CD8-positive, alpha-beta memory T cell (primary cell): ENCODE measurements at places on chromosomes 4 and X. TPM values are rescaled to one million over a fixed set of nuclear protein-coding genes. Genes with fewer than 3 reads are reported as not detected.

DNA sequence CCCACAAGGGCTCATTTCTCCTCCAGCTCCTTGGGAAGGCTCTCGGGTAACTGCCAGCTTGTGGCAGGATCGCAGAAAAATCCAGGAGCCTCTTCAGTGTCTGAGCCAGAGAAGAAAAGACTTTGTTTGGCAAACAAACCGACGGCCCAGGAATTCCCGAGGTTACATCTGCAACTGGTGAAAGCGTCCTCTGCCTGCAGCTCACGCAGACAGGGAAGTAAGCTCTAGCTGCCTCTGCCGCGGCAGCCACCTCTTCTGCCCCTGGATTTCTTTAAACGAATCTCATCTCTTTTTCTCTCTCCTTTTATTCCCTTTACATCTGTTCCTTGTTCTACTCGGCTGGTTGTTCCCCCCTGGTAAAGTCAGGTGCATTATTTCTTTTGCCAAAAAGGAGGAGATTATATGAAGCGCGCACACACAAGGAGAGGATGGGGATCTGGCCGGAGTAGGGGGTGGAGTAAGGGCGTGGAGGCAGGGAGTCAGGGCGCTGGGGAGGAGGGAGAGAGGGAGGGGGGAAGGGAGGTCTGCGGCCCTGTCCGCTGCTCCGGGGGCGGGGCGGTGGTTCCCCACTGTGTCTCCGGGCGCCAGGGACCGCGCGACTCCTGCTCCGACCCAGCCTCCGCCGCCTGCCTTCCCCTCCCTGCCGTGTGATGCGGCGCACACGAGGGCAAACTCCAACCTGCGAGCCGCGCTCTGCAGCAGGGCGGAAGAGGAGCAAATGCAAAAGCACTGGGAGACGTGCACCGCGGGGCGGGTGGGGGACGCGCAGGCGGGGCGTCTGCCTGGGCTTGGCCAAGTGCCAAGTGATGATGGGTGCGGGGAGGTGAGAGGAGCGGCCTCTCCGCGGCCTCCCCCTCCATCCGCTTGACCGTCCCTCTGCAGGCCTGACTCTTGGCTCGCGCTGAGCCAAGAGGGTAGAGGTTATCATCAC is at the start of gene DCHS2:
Gene DCHS2 (minus strand): TSS at position 459 of the 931 bp plus-strand sequence. CDS start 444 bp downstream, at position 15.
- no peak for DNase-seq

DNA sequence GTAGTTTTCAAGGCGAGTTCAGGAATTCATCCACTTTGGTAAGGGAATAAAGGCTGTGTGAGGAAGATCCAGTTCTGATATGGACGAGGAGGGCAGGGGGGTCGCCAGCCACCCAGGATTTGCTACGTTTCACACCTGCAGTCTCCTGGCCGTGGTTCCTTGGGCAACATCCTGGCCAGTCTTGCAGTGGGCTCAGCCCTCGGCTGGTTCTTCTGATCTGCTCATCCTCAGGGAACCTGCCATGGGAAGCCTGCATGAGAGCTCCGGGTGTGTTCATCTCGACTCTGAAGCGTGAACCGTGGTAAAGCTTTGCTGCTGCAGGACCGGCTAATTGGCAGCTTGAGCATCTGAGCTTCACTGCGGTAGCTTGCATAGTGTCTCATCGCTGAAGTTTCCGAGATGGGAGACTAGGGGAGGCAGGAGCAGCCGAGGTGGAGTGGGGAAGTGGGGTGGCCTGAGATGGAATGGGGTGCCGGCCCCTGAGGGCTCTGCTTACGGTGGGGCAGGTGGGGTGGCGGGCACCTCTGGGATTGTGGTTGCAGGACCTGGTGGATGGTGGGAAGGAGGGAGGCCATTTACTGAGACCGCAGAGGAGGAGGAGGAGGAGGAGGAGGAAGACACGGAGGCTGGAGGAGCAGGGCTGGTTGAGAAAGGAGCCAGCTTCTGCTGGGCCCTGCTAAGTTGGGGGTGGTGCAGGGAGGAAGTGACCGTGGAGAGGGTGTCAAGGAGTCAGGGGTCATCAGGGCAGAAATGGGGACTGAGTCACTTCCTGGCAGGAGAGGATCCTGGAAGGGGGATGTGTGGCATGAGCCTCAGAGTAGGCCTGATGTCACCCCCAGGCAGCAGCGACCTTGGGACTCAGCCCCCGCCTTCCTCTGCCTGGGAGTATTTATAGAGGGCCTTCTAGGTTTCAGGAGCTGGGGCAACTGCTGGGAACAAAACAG is 213.1 kb upstream of the PSAPL1 start:
- DNase-seq = no peak

CORIN gene
- total RNA-seq = 0.11 TPM

PAGE4 gene
- not detected for total RNA-seq

GRCh38 chr4:140604544-140604943 is 35.8 kb upstream of the UCP1 start:
- no peak for DNase-seq

DNA sequence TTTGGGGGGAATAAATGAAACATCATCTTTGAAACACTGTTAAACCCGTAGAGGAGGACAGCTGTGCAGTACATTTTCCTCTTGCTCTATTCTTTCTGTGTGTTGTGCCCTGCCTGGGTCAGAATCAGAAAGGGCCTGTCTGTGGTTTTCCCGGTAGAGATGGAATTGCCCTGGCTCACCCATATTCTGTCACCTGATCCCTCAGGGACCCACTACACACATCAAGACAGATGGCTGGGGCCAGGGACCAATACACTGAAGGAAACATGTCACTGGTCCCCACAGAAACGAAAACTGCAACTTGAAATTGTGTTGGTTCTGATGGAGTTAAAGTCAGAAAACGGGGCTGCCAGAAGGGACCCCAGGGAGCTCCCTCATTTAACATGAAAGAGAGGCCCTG is 114.9 kb downstream of the ZNF827 start:
- DNase-seq = no peak

ERAS gene
- not detected for total RNA-seq

- no peak for DNase-seq
Measured at GRCh38 chr4:171348090-171348489, 465.1 kb upstream of the GALNTL6 start.

DNA sequence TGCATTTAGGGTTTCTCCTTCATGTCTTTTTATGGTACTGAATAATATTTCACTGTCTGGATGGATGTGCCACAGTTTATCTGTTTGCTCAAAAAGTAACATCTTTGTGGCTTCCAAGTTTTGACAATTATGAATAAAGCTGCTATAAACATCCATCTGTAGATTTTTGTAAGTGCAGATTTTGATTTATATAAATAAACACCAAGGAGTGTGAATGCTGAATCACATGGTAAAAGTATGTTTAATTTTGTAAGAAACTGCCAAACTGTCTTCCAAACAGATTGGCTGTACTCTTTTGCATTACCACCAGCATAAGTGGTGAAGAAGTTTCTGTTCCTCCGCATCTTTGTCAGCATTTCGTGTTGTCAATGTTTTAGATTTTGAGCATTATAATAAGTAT is 158.7 kb upstream of the GIMD1 start:
- DNase-seq = no peak

DNA sequence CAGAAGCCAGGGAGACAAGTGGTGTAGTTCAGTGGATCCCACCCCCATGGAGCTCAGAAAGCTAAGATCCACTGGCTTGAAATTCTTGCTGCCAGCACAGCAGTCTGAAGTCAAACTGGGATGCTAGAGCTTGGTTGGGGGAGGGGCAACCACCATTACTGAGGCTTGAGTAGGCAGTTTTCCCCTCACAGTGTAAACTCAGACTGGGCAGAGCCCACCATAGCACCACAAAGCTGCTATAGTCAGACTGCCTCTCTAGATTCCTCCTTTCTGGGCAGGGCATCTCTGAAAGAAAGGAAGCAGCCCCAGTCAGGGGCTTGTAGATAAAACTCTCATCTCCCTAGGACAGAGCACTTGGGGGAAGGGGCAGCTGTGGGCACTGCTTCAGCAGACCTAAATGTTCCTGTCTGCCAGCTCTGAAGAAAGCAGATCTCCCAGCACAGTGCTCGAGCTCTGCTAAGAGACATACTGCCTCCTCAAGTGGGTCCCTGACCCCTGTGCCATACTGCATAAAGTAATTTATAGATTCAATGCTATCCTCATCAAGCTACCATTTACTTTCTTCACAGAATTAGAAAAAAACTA is 163.2 kb downstream of the HHIP start:
- no peak for DNase-seq

GRCh38 chr4:3769642-3770184 is 3.5 kb downstream of the ADRA2C start:
- no peak for DNase-seq

CSAG1 gene
- total RNA-seq = not detected

DNA sequence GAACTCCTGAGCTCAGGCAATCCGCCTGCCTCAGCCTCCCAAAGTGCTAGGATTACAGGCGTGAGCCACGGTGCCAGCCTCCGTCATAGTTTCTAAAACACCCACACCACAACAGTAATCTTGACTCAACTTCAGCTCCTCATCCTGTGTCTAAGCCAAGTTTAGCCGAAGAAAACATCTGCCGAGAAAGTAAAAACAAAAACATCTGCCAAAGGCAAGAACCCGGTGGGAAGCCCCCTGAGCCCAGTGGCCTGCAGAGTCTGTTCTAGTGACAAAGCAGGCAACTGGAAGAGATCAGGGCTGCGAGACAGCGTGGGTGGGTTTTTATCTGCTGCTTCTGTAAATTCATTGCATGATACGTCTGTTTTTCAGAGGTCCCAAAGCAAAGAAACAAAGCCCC is 26.6 kb upstream of the CD99 start:
- no peak for DNase-seq

DNA sequence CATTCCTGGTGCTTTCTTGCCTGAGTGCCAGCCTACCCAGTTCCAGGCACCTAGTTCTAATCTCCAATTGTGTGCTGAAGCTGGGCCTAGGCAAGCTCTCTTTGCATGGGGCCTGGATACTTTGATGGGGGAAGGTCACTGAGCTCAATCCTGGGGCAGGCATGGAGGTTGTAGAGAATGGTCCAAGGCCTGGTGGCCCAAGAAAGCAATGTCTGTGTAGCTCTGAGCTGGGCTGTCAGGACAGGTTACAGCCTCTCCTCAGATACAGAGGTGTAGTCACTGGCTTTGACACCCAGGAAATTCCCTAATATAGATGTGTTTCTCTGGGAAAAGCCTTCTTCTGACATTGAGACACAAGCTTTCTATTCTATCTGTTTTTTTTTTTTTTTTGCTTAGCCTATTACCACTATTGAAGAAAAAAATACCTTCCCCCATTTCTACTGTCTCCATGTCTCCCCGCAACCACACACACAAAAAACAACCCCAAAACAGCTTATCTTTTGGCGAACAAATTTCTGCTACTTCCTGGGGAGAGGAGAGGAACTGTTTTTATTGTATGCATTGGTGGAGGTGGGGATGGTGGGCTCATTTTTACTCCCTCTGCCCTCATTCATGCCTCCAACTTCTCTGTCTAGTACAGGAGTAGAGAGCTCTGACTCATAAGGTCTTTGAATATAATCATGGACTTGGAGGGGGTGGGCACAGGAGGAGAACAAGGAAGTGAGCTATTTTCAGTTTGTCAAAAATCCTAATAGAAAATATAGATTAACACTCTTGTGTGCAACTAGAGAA is 66.7 kb upstream of the DHX15 start:
- no peak for DNase-seq

GRCh38 chr4:71426381-71427042 is 87.7 kb downstream of the SLC4A4 start:
- DNase-seq = no peak

PORCN gene
- 12.8 TPM for total RNA-seq

GRCh38 chr4:53986062-53986461 is 78.3 kb downstream of the CHIC2 start:
- no peak for DNase-seq

PNCK gene
- total RNA-seq = not detected

ZNF630 gene
- 1.6 TPM for total RNA-seq
